NCI-H2081 treated with DMSO at 0.1 percent for 48 hours (cell line): ENCODE measurements at places on chromosomes 13 and 19.

GRCh38 chr19:29845574-29846176 lies 33.9 kb downstream of the CCNE1 start:
- DNase-seq: no peak

DNA sequence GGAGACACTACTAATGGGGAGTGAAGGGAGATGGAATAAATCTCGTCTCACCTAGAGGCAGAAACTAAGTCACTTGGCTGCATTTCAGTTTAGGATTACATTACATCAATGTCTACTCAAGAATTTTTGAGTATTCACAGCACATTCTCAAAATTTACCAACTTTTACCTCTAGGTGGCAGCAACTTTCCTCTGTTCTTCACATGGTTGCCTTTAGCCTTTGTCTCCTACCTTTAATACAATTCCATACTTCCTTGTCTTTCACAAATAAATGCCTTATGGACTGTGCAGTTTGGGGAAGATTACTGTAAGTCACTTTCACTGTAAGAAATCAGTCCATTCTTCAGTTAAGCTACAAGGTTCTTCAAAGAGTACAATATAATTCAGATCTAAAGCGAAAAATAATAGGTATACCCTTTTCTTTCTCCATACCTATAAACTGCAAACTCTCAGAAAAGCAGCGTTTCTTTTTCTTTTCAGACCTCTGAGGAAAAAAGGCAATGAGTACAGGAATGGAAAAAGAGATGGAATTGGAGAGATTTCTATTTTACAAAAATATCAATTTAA lies 379.4 kb downstream of the KLF12 start:
- DNase-seq: no peak

GRCh38 chr13:40252676-40253075 lies 413.8 kb downstream of the FOXO1 start:
- DNase-seq: no peak

DNA sequence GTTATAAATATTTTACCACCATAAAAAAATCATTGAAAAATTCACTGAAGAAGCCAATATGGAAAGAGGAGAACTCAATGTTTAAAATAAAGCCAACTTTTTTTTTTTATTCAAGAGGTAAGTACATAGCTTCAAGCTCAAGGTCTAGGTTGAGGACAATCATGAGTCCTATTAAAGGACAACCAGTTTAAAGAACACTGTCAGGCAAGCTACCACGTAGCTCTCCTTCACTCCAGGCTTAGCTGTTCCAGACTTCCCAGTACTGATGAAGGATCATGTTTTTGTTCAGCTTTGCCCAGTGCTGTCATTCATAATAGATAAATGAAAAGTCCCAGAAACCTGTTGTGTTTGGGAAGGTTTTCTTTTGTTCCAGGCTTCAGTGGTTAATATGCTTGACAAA lies 10.0 kb upstream of the MLNR start:
- DNase-seq: no peak

DNA sequence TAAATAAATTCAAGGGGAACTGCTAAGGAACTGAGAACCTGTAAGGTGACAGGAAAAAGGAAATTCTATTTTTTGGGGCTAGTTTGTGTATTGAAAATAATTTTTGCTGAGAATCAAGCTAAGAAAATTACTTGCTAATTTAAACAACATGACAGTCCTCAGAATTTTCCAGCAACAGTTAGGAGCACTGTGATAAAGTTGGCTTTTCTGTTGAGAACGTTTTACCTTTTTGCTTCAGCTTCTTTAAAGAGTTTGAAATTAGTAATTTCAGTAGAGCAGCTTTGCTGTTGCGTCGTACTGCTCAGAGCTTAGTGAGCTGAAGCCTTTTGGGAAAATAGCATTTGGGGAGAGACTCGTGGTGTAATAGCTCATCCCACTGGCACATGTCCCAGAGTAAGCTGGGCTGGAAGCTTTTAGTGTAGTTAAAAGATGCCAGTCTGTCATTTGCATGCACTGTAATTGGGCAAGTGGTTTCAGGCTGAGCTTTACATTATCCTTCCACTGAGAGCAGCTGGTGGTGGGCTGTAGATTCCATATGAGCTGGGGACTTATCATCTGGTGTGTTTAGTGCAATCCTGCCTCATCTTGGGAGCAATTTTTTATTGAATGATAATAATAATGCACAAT lies 69.8 kb downstream of the LRCH1 start:
- DNase-seq: peak; percentile 76

DNA sequence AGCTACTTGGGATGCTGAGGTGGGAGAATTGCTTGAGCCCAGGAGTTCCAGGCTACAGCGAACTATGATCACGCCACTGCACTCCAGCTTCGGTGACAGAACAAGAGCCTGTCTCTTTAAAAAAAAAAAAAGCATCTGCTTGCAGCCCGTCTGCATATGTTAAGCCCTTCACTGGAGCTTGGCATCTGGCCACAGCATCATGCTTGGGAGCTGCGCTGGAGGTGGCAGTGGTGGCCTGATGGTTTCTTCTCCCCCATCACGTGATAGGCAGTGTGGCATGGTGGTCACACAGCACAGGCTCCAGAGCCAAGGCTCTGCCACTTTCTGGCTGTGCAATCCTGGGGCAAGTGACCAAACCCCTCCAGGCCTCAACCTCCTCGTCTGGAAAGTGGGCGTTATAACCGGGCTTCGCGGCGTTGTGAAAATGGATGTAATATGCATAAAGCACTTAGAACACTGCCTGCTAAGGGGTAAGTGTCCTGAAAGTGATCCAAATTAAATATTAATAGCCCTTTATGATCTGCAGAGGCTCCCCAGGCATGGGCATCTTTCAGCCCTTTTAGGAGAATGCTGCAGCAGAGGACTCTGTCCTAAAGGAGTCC lies 24.4 kb downstream of the MARK4 start:
- DNase-seq: no peak

DNA sequence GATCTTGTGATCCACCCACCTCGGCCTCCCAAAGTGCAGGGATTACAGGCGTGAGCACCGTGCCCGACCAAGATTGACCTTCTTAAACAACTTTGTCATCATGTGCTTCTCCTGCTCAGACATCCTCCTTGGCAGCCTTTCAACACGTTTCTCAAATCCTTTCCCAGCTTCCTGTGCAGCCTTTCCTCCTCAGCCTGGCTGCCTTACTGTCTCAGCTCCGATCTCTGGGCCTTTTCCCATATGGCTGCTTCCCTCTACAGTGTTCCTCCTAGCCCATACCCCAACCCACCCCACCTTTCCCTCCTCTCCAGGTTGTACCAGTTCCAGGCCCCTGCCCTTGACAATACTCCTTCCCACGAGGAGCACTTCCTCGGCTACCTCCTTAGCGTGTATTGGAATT lies 7.2 kb downstream of the PHF11 start:
- no peak for DNase-seq

DNA sequence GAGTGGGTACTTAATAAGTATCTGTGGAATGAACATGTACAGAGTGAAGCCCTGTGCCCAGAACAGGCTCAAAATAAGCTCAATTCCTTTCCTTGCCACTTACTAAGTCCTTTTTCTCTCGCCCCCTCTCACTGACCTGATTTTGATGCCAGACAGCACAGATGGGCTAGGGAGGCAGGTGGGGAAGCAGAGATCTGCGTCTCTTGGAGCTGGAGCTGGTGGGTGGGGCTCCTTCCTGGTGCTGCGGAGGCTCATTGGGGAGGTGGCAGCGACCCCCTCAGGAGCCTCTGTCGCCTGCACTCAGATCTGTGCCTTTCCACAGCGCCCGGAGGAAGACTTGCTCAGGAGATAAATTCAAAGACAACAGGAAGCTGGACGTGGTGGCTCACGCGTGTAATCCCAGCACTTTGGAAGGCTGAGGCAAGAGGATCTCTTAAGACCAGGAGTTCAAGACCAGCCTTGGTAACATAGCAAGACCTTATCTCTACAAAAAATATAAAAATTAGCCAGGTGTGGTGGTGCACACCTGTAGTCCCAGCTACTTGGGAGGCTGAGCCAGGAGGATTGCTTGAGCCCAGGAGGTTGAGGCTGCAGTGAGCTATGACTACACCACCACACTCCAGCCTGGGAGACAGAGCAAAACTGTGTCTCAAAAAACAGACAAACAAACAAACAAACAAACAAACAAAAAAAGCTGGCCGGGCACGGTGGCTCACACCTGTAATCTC lies 14.6 kb downstream of the AKT2 start:
- DNase-seq: no peak

DNA sequence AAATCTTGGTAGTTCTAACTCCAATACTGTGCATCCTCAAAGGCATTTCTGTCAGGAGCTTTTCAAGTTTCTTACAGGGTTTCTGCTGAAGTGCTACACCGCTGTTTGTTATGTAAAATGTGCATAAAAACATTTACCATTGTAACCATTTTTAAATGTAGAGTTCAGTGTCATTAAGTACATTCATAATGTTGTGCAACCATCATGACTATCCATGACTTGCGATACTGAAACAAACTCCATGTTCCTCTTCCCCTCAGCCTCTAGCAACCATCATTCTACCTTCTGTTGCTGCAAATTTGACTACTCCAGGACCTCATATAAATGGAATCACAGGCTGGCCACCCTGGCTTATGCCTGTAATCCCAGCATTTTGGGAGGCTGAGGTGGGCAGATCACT lies 14.4 kb upstream of the SLC25A42 start:
- DNase-seq: no peak

DNA sequence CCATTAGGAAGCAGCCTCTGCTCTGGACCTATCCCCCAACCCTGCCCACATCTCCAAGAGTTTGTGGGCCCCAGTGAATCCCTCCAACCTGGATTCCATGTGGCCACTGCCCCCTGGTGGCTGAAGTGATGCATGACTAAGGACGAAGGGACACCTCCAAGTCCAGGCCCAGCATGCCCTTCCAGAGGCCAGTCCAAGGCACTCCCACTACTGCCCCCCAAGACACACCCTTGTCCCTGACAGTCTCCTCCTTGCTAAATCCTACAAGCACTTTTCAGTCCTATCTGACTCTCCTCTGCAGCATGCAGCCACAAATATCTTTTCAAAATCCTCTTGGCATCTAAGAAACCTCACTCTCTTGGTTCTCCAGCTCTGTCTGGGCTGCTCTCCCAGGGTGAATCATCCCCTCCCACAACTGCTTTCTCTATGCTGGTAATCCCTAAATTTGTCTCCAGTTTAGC lies 33.0 kb downstream of the DEDD2 start:
- DNase-seq: no peak

GRCh38 chr19:6298413-6298812 lies 18.6 kb upstream of the MLLT1 start:
- DNase-seq: no peak

DNA sequence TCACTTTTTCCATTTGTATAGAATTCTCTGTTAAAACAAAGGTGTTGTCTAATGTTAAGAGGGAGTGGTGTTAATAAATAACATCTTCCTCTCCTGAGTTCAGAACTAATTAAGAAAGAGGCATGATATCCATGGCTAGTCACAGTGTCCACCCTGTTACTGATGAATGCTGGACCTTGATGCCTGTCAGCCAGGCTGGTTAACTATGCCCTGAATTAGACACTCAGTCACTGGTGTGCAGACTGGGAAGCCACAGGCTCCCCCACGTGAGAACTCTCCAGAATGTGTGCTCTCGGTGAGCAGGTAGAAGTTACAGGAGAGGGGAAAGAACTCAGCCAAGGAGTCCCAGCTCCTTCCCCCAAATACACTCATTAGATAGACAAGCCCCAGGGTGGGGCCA lies 56.1 kb upstream of the RNF113B start:
- DNase-seq: no peak

- DNase-seq: no peak
These were observed 279.5 kb upstream of the PCDH20 start for GRCh38 chr13:61695147-61695546.

GRCh38 chr13:93388701-93389100 lies 162.1 kb downstream of the GPC6 start:
- DNase-seq: no peak

- no peak for DNase-seq
These were observed 493 bp upstream of the LHFPL6 start for GRCh38 chr13:39603424-39603947.
